Renal cortex interstitium (tissue), 15 donors: ENCODE measurements at places on chromosomes 3 and 15.

- DNase-seq: no peak
These were observed 6.5 kb downstream of the ZNF589 start for GRCh38 chr3:48247401-48247811.

GRCh38 chr15:67006083-67007065 lies 59.0 kb upstream of the SMAD3 start:
- no peak for DNase-seq

GRCh38 chr3:119145128-119145499 lies 851 bp upstream of the TEX55 start:
- DNase-seq: no peak

DNA sequence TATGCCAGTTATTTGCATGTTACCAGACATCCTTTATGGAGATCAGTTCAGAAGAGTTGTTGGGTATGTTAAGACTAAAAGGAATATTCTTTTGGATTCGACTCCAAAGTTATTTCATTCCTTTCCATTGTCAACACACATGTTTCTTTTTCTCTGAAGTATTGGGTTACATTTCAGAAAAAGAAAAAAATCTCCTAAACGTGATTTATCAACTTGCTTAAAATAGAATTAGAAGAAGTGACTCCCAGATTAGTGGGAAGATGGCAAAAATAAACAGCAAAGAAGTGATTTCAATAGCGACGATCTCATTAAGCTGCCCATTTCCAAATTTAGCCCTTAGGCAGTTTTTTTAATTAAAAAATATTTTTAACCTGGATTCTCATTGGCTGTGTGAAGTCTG lies 85.4 kb downstream of the TIGIT start:
- DNase-seq: no peak

DNA sequence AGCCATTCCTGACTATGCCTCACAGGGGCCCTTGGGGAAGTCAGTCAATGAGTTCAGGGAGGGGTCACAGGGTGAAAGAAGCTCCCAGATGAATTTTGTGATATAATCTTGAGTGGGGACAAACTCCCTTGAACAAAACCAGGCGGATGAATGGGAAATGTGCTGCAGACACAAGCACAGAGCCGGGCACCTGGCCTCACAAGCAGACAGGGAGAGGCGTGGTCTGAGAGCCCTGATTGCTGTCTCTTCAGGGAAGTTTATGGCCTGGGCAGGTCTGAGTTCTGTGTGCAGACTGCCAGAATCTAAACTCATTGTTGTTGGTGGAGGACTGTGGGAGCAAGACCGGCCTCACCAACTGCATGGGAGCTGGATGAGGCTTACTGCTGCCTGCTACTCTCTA lies 591.8 kb downstream of the EPHA3 start:
- no peak for DNase-seq

DNA sequence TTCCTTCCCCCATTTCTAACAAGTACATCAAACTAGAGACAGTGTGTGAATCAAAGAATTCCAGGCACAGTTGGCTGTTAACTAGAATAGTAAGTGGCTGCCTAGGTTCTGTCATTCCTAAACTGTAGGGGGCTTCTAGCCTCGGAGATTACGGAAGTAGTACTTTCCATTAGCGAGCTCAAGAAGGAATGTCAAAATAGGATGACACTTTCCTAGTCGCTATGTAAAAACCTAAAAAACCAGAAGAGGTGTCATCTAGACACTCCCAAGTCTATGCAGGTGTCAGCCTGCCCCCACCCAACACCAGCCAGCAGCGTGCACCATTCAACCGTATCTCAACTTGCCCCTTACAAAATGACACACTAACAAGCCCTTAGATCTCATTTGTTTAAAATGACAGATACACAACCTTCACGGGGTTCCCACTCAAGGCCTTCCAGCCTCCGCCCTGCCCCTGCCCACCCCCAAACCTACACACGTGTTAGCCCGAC lies 874 bp downstream of the INO80 start:
- no peak for DNase-seq

DNA sequence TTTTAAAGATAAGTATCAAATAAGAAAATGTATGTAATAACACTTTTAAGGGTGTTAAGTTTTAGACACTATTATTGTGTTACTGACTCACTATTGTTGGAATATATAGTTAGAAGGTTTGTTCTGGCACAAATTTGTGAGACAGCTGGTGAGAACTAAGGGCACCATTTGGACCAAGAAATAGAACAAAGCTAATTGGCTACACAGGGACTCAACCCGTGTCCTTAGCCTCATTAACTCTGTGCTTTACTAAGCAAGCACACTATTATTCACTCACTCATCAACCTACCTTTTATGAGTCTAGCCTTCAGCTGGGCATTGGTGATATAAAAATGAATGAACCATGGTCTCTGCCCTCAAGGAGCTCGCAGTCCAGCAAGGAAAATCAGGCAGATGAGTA lies 4.1 kb upstream of the UNC13C start:
- DNase-seq: no peak

GRCh38 chr15:71136793-71137518 lies 21.7 kb downstream of the THSD4 start:
- no peak for DNase-seq

- DNase-seq: no peak
These were observed 15.1 kb upstream of the XYLB start for GRCh38 chr3:38331257-38332022.

DNA sequence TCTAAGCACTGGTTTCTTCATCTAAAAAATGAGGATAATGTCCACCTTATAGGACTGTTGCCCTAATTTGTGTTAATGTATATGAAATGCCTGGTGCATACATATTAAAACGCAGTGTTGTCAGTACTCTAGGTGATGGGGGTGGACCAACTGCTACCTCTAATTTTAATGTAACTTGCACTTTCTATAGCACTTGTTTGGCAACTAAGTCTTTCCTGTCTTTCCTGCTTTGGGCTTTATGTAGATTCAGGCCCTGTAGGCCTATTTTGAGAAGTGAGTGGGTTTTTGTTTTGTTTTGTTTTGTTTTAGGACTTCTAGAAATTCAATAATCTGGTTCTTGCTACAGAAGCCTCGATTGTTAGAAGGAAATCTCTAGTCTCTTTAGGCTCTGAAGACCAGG lies 21.2 kb downstream of the SLC7A14 start:
- DNase-seq: no peak

DNA sequence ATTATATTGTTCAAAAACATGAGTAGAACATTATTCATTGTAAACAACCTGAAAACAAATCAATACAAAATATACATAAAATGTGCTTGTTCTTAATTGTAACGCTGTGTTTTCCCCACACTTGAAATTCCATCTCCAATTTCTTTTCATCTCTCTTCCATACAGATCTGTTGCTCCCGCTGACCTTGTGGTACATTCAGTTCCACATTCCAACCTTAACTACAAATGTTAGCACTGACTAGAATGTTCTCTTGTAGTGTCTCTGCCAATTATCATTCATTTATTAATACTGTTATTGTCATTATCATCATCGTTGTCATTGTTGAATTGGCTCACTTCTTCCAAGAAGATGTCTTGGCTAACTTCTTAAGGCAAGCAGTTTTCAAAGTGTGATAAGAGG lies 65.7 kb downstream of the NLGN1 start:
- no peak for DNase-seq

DNA sequence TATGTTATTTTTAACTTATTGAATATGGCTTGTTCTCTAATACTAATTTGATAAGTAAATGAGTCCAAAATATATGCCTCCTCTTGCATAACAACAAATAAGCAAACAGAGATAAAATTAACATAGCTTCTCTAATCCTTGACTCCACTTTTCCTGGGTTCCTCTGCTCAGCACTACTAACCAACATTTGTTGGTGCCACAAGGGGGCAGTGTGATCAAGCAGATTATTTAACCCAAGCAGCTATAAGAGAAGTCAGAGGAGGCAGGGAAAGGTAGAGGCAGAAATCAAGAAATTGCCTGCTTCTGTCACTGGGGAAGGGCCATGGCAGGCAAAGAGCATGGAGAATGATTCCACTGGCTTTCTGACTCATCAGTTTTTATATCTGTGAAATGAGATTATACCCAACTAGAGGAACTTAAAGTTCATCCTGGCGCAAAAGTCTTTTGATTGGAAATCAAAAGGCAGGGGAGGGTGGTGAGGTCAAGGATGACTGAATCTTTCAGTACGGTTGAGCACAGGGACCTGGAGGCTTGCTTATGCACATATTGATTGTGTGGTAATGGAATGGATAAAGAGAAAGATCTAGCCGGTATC lies 152.2 kb downstream of the IGSF11 start:
- DNase-seq: peak; percentile 47

- DNase-seq: no peak
These were observed 71.5 kb upstream of the ADAMTSL3 start for GRCh38 chr15:83582381-83582780.

DNA sequence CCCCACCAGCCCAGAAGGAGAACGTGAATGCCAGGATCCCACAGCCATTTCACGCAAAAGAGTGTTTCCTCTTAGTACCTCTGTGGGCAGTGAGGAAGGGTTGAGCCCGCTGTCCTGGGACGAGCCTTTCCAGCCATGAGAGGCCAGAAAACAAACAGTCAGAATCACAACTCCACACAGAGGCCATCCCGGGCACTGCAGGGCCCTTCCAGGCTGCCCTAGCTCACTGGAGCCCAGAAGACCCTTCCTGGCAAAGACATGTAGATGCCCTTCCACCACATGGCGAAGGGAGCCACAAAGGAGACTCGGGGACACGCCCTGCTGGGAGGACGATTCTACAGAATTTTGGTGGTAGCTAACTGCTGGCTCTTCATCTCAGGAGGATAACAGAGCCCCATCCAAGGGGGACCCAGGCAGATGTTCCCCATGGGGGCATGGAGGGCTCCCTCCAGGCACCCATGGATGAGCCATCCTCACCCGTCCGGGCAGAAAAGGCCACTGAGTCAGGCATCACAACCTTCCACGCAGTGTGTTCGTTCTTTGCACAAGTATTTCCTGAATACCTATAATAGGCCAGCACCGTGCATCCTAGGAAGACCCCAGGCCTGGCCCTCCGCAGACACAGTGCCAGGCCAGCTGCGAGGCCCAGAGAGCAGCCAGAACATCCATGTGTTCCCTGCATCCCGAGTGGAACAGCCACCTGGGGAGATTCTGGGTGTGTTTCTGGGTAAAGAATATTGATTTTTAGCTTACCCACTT lies 47.2 kb downstream of the SLC12A8 start:
- no peak for DNase-seq

DNA sequence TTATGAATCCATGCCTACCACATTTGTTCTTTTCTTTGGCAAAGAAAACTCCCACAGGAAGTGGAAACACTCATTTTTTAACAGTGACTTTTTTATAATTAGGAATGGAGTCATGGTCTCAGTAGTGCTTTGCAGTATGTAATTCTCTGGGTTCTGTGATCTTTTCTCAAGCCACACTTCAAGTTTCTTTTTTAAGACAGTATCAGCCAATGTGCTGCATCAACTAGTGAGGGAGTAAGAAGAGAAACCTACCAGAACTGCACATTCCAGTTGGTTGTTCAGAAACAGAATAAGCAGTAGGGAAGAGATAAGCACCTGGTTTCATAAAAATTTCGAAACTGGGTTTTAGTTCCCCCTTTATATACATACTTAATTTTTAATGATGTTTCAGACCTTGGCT lies 126.3 kb downstream of the FOXB1 start:
- DNase-seq: no peak
